ENCODE measurements at places on chromosomes 3 and 15. TPM values are rescaled to one million over a fixed set of nuclear protein-coding genes. Genes with fewer than 3 reads are reported as not detected.

- no peak for DNase-seq
Observed at GRCh38 chr3:86865506-86865905, 125.4 kb downstream of the VGLL3 start.

DNA sequence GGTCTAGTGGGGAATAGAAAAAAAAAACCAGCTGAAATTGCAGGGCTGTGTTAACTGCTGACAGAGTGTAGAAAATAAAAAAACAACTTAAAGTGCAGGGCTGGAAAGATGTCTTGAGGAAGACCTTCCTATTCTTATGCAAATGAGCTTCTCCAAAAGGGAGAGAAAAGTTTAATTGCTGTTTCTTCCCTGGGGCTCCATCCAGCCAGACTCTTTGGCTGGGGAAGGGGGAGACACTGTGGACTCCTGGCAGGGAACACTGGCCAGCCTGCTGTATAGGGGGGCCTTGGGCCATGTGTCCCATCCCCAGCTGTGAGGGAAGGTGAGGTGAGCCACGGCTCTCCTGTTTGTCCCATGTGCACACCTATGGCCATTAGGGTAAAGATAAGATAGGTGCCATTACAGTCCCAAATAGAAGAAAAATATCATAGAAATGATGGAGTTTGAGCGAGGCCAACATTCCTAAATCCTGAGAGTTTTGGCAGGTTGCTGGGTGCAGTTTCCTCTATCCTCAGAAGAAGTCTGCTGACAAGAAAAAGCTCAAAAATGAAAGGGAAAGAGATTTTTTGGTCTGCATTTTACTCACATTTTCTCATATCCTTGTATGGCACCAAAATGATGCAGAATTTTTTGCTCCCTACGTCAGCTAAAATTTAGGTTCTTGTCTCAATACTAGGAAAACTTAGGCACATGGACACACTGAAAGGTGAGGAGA lies 901.7 kb downstream of the PLOD2 start:
- DNase-seq, result no peak

- DNase-seq, result no peak
Observed at GRCh38 chr3:156664011-156664830, 10.2 kb upstream of the TIPARP start.

GRCh38 chr3:13202744-13203397 lies 129.6 kb upstream of the IQSEC1 start:
- DNase-seq, result peak; percentile 46

DNA sequence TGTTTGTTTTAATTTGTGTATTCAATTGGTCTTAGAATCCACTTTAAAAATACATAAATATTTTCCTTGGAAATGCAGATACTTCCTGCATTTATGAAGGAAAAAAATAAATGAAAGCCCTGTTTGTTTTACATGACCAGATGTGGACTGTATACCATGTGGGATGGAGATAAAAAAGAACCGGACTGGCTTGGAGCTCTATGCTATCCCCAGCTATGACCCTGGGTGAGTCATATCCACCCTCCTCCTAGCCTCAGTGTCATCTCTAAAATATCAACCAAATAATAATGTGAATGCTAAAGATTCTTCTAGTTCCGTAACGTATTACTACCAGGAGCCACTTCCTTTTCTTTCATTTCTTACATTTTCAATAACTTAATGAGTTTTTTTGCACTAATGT lies 44.5 kb upstream of the PDZRN3 start:
- no peak for DNase-seq

GRCh38 chr3:99647081-99647480 lies 8.7 kb downstream of the COL8A1 start:
- no peak for DNase-seq

- DNase-seq, result no peak
Observed at GRCh38 chr3:151403246-151403645, 18.7 kb upstream of the P2RY12 start.

DNA sequence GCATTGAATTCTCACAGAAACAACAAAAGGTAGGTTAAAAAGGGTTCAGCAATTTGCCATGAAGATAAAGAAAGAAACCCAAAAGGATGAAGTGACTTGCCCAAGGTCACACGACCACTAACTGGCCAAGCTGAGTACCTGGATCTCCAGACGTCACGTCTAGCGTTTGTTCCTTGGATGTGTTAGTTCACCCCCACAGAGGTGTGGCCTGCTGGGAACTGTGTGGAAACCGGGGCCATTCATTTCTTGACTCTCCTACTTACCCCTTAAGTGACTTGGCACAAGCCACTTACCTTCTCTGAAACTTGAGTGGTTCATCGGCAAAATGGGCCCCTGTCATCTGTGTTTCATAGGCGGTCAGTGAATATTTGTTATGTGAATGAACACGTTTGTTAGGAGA lies 244.3 kb upstream of the SLCO3A1 start:
- DNase-seq, result no peak

DNA sequence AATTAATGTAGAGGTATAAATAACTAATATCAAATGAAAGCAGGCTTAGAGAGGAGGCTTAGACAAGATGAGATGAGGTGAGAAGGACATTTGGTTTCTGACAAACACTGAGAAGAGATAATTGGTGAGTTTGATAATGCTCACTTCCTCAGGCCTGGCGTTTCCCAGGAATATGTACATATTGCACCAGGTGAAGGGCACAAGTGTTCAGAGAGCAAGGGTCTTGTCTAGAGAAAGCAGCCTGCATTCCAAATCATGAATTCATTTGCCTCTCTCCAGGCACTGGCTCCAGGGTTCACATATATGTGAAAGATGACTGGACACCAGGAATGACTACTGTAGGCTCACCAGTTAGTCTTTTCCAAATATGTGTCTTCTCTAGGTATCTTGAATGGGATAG lies 48.0 kb upstream of the LPP start:
- no peak for DNase-seq

The LCMT2 gene
- total RNA-seq, result 8.4 TPM

The CCR8 gene
- total RNA-seq, result not detected

The ZPLD1 gene
- total RNA-seq, result not detected

The CCDC174 gene
- total RNA-seq, result 4.3 TPM

The APEH gene
- total RNA-seq, result 158 TPM

The SAMD7 gene
- not detected for total RNA-seq

The IL12A gene
- 0.06 TPM for total RNA-seq

The GOLGA6L10 gene
- total RNA-seq, result 1.1 TPM
